ENCODE measurements at places on chromosomes 2 and 18.

- no peak for DNase-seq
Observed at GRCh38 chr2:241009601-241010530, 11.4 kb downstream of the SNED1 start.

DNA sequence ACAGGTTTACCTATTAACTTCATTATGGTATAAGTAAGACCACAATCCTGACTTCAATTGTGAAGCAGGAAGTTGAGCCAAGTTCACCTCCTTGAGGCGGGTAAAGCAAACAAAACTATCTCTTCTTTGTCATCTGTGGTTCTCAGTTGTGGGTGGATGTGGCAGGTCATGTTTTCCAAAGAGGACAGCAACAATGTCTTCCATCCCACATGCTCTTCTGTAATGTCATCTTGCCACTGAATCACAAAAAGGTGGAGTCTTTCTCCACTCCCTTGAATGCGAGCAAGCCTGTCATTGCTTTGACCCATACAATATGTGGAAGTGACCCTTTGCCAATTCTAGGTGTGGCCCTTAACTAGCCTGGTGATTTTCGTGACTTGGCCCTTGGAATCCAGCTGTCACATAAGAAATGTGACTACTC is 98.7 kb downstream of the GRB14 start:
- no peak for DNase-seq

GRCh38 chr2:159998961-159999360 is 63.5 kb downstream of the PLA2R1 start:
- no peak for DNase-seq

- DNase-seq = no peak
Observed at GRCh38 chr2:186101616-186102015, 363.0 kb downstream of the FSIP2 start.

GRCh38 chr18:36058674-36059073 is 8.7 kb downstream of the RPRD1A start:
- peak; percentile 5 for DNase-seq

DNA sequence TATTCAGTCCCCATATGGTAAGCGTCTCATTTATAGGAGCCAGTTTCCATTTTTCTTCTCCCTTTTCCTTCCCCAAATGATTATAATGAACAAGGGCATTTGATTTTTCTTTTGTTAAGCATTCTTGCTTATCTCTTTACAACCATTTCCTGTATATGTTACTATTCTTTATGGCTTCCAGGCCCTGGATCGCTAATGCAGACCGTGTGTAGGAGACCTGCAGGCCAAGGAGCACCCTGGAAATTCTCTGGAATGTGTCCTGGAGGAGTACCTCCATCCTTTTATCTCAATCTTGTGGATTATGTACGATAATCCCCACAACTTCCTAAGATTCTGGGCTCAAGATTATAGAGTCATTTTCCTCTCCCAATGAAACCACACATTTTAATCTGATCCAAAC is 439.6 kb upstream of the MMADHC start:
- DNase-seq = no peak

DNA sequence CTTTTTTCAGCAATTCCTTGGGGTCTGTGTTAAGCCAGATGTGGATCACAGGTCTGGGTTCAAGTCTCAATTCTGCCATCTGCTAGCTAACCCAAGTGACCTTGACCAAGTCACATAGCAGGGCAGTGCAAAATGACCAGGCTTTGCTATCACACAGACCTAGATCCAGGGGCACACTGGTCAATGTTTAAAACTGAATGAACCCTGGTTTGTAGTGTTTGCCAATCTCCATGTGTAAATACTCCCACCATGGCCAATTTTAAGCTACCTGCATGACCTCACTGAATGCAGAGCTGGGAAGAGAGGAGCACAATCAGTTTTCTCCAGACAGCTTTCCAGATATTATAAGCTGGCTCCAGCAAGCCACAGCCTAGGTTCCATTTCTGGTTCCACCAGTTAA is 142.9 kb downstream of the CHST9 start:
- DNase-seq = no peak

DNA sequence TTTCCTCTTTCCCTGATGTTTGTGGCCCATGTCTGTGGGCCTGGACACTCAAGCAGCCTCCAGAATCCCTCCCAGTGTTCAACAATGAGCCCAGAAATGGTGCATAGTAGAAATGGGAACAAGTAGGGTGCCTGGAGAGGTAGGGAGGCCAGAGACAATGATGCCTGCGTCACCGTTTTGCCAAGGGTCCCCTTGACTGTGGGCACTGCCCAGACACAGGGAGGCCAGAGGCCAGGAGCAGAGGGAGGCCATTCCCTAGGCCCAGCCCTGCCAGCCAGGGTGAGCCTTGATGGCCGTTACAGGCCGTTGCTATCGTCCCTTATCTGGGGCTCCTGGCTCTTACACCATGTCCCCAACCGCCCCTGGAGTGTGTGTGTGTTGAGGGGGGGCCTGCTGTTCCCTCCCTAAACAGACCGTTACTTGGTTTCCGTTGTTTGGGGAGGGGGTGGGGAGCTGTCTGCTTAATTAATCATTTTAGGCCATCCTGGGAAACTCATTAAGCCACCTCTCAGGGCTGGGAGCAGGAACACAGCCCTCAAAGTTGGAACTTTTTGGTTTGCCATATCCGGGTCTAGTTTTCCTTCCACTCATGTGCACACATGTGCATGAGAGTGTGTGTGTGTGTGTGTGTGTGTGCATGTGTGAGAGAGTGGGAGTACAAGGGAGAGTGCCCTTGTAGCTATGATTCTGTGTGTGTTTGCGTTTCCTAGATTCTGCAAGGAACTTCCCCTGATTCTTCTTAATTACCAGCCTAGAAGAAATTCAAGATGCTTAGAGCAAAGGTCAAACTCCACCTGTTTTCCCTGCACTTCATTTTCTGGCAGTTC is 135.2 kb upstream of the HAAO start:
- no peak for DNase-seq

GRCh38 chr2:227054006-227054405 is 110.0 kb downstream of the COL4A4 start:
- DNase-seq = no peak

DNA sequence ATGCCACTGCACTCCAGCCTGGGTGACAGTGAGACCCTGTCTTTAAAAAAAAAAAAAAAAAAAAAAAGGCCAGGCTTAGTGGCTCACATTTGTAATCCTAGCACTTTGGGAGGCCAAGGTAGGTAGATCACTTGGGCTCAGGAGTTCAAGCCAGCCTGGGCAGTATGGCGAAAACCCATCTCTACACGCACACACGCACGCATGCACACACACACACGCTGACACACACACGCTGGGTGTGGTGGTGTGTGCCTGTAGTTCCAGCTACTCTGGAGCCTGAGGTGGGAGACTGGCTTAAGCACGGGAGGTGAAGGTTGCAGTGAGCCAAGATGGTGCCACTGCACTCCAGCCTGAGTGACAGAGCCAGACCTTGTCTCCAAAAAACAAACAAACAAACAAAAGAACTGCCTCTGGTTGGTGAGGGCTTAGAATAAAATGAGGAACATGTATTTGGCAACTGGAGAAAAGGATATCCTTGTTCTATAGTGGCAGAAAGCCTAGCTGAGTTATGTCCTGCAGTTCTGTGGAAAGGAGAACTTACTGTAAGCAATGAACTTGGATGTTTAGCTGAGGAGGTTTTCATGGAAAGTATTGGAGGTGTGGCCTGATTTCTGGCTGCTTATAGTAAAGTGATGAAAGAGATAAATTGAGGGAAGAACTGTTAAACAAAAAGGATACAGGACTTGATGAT is 34.0 kb downstream of the HAT1 start:
- no peak for DNase-seq

DNA sequence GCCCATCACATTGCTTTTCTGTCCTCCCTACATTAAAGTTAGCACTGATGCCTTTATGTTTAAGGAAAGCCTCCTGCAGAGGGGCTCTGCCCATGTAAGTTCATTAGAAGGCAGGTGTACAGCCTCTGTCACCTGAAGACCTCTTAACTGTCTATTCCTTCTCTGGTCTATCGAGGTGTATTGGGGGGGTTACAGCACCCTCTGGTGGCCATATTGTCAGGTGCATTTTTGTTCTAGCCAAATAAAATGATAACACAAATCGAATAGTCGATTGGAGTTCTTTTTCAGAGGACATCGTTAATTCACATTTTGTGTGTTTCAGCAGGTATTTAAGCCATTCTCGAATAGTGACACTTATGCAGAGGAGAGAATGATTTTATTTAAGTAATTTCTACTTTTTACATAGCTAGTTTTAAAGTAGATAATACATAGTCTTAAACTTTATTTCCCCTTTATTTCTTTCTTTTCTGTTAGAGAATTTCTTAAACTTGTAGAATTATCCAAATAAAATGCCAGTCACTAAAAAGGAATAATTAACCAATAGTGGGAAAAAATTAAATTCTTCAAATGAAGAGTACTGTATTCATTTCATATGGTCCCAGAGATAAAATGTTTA is 136.8 kb downstream of the NEDD4L start:
- peak; percentile 15 for DNase-seq

DNA sequence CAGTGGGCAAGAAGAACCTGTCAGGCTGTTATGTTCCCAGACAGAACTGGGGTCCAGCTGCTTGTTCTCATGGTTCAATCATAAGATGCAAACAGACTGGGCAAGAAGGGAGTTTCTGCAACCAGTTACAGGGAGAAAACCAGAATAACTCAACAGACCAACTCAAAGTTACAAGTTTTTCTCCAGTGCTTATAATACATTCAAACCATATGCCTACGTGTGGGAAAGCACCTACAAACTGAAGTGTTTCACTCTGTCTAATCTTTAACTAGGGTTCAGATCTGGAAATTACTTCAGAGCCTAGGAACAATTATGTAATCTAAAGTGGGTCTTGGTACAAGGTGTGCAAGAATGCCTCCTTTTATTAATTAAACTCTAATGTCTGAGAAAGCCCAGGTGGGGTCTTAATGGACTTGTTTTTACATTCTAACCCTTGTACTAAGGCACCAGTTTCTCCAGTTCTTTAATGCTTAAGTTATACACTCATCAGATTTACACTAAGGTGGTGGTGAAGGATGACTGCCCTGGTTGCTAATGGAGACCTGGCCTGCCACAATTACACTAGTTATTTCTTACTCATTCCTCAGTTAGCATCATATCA is 951.9 kb downstream of the TSN start:
- DNase-seq = no peak

DNA sequence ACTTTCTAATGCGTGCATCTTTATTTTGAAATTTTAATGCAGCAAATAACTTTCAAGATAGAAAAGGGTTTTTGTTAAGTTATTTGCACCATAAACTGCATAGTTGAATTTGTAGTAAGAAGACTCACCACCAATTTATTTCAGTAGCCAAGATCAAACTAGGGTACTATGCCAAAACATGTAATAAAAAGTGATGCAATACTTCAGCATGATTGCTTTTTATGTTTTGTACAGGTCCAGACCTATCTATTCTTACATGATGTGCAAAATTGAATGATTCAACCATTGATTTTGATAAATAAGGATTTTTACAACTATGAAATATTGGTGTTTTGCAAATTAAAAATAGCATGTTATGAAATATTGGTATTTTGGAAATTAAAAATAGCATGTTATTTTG is 26.7 kb downstream of the AGPS start:
- no peak for DNase-seq

- no peak for DNase-seq
Observed at GRCh38 chr2:84678214-84678613, 161.9 kb downstream of the DNAH6 start.

DNA sequence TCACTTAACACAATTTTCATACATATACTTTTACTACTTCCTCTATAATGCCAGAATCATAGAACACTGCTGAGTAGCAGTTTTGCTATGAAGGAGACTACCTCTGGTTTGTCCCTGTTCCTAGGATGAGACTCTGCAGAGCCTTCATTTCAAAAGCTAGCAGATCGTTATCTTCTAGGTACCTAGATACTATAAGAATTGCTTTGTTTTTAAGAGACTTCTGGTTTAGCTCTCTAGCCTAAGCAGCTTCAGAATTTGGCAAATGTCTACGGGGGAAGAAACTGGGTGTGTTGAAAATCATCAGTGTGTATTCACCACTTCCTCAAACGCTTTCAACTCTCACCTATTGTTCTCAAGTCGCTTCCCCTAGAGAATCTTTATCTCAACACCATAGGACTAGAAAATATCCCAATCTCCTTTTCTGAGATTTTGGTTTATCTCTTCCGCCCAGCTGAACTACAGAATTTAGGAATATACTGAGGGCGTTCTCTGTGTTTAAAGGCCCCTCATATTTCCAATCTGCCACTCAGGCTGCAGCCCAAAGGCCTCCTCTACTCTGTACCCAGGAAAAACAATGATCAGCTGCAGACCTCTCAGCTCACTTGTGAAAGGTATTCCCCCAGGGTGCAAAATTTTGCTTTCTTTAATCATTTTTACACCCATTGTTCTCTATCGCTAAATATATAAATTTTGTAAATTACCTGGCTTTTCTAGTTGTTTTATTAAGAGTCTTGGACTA is 28.7 kb downstream of the SMAD2 start:
- no peak for DNase-seq

- peak; percentile 62 for DNase-seq
Observed at GRCh38 chr2:70785137-70785911, 5.1 kb downstream of the FIGLA start.

- DNase-seq = no peak
Observed at GRCh38 chr2:76039505-76039904, 328.8 kb upstream of the GCFC2 start.

- no peak for DNase-seq
Observed at GRCh38 chr2:60472041-60472440, 81.4 kb downstream of the BCL11A start.

Measured in hippocampal formation (tissue), 2 donors.